Stimulated activated CD4-positive, alpha-beta T cell treated with anti-CD3 and anti-CD28 coated beads, Interleukin-15, amount 100 ng/mL, for 1 hour (primary cell): ENCODE measurements at places on chromosomes 13 and 19.

DNA sequence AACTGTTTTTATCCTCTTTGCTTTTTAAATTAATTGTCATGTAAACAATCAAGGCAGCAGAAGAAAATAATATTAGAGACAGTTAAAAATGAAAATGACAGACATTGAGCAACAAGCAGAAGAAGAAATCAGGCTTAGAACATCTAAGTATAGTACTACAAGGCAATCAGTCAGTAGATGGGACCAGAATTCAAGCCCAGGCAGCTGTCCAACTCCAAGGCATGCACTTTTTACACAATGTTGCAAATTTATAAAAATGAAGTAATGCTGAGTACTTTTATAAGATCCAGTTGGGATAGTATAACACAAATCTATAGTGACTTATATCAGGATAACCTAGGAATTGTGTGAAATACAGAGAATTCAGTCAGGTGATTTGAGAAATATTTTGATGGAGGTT is 2815.8 kb downstream of the PCDH9 start:
- DNase-seq: no peak

DNA sequence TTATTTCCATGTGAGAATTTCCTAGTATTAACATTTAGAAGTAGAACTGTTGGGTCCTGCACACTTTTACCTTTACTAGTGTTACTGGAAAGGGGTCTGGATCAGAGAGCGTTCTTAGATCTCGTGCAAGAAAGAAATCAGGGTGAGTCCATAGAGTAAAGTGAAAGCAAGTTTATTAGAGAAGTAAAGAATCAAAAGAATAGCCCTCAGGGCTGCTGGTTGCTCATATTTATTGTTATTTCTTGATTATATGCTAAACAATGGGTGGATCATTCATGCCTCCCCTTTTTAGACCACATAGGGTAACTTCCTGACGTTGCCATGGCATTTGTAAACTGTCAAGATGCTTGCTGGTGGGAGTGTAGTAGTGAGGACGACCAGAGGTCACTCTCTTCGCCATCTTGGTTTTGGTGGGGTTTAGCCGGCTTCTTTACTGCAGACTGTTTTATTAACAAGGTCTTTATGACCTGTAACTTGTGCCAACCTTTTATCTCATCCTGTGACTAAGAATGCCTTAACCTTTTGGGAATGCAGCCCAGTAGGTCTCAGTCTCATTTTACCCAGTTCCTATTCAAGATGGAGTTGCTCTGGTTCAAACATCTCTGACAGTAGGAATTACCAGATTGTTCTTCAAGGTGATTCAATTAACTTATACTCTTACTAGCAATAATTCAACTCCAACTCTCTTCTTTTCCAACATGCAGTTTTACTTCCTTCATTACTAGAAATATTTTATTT is 27.4 kb downstream of the NDFIP2 start:
- no peak for DNase-seq

- DNase-seq: no peak
Observed at GRCh38 chr13:27339299-27339698, 68.7 kb downstream of the RASL11A start.

DNA sequence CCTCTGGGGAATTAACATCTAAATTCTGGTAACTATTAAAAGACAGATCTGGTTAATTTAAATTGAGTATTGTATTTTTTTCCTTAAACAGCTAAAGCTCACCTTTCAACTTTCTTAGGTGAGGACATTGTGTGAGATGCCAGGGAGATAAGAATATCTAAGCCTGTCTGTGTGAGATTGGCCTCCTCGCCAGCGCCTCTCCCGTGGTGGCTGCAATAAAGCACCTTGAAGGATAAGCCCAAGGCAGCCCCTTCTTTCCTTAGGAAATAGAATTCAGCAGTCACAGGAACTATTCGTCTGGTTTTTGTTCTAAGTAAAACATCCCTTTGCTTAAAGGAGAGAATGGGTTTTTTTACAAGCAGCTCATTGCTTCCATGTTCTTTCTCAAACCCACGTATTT is 24.6 kb downstream of the NAXD start:
- no peak for DNase-seq

- DNase-seq: no peak
Observed at GRCh38 chr13:76223565-76223964, 587.4 kb downstream of the LMO7 start.

DNA sequence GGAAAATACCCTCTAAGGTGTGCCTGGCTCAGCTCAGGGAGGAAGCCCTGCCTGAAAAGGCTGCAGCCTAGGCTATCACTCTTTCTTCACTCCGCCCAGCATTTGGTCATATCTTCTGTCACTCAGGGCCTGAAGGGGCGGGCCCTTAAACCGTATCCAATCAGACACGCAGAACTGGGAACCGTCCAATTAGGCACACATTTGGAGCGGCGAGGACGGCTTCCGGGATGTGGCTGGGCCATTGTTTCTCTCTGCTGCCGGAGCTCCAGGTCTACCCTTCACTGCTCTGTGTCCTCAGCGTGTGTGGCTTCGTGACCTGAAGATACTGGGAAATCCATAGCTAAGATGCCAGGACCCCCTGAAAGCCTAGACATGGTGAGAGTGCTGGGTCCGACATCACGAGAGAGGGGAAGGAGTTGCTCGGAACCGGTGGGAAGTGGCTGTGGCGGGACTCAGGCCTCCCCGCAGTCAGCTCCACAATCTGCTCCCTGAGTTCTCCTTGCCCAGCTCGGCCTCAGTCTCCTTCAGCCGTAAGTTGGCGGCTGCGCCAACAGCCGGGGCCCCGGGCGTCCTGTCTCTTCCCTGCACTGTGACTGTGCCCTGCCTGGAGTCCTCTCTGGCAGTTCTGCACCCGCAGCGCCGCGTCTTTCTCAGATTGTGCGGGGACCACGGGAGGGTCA is at the start of gene ZNF493:
Gene ZNF493 (plus strand): TSS at position 241 of the 680 bp plus-strand sequence. CDS start 105 bp downstream, at position 346.
- DNase-seq: peak; percentile 75

- DNase-seq: no peak
Observed at GRCh38 chr19:44677019-44677811, 5.9 kb downstream of the CEACAM19 start.

DNA sequence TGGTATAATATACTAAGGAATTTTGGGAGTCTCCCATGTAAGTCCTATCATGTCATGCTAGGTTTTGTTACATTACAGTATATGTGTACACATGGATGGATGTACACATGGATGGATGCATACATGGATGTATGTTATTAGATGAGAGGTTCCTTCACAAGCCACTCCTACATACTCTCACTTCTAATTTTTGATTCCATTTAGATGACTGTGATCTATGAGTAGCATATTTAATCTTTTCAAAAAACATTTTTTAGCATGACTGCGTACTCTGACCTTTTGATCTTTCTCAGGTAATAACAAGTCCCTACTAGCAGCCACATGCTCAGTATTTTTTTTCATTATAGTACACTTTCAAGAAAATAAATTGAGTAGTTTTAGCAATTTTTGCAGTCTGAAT is 441.8 kb downstream of the SLITRK1 start:
- DNase-seq: no peak

DNA sequence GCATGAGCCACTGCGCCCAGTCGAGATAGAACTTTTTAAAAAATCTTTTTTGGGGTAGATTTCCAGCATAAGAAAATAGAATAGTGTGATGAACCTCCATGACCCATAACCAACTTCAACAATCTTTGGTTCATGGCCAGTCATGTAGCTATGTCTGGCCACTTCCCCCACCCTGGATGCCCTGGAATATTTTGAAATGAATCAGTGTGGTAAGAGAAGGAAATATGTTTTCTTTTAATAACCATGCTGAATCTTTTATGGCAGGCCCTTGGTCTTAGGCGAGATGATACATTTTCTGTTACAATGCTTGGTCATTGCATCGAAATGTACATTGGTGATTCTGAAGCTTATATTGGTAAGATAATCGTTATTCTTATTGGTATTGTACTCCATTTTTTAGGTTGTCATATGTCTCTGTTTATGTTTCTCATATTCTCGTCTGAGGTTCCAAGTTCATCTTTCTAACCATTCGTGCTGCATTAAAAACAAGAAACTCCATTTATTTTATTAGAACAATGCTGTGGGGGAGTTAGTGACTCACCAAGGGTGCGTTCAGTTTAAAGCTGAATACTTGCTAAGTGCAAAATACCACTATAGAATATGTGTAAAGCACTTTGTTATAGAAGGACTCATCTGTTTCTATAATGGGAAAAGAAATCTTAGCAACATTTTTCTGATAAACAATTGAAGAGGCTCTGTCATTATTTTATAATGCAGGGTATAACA is 16.4 kb upstream of the UPF3A start:
- DNase-seq: no peak

DNA sequence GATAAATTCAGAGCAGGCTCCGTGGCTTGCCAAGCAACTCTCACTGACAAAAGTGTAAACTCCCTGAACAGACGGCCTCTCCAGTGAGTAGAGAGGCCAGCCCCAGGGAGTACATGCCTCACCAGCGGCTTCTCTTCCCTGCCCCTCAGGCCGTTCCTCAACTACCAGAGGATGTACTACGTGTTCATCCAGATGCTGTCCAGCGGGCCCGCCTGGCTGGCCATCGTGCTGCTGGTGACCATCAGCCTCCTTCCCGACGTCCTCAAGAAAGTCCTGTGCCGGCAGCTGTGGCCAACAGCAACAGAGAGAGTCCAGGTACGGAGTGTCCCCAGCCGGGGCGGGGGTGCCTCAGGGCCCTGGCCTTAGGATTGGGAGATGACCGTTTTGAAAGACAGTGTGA is 93.4 kb upstream of the MCF2L start:
- no peak for DNase-seq

- no peak for DNase-seq
Observed at GRCh38 chr13:61531383-61532065, 115.9 kb upstream of the PCDH20 start.

DNA sequence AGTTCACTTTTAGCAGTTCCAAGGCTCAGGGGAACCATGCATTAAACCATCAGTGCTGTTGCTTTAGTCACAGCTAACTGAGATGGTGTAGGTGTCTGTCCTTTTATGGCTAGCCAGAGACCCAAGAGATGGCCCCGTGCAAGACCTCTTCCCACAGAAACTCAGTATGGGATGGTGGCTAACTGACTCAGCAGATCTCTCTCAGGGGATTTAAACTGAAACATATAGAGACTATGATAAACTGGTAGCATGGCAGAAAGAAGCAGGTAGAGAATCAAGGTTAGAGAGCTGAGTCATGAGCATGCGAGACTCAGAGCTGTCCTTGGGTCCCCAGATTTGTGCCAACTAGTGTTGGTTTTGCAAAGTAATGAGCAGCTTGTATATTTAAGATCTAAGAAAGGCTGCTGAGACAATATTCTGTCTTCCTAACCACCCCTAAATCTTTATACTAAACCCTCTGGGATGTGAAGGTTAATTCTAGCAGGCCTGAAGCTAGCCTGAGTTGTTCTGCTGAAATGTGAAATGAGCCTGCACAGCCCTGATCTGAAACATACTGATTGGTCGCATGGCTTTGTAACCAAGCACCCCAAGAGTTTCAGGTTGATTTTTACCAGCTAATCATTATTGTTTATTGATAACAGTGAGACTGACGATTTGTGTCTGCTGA is 6.5 kb upstream of the SCEL start:
- DNase-seq: no peak

DNA sequence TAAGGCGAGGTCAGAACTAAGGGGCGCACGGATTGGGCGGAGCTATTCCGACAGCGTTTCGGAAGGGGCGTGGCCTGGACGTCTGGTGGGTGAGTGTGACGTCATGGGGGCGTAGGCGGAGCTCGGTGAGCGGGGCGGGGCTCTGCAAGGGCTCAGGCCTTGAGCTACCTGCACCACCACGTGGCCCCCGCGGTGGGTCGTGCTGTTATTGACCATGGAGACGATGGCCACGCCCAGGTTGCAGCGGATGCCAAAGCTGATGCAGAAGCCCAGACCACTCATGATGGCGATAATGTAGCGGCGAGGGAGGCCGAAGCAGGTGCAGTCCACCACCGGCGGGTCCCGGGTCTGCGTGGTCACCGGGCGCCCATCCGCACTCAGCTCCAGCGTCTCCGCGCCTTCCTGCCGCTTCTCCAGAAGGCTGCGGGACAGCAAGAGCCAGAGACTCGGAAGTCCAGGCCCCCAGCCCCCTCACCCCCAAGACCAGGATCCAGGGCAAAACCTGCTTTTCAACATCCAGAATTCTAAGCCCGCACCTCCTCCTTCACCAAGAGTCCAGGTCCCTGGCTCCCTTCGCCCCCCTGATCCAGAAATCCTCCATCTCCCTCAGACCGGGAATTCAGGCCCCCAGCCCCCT is 4.8 kb downstream of the SLC17A7 start:
- DNase-seq: peak; percentile 35

DNA sequence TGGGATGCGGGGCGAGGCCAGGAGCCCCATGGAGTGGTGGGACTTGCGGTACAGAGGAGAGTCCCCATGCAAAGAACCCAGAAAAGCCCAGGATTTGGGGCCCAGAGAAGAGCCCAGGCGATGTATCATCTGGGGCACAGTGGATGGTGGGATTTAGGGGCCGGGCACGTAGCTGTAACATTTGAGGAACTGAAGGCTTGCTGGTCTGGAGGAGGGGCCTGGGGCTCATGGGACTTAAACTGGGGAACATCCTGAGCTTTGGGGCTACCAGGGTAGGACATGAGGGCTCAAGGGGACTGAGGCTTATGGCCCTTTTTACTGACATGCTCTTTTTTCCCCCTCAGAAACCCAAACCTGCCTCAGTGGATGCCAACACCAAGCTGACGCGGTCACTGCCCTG is 13.5 kb downstream of the MED25 start:
- DNase-seq: no peak

- no peak for DNase-seq
Observed at GRCh38 chr13:79311386-79311785, 94.7 kb downstream of the RBM26 start.

- DNase-seq: no peak
Observed at GRCh38 chr13:24162604-24163003, 2.1 kb downstream of the SPATA13 start.

GRCh38 chr13:33636955-33637670 is 180.8 kb upstream of the RFC3 start:
- no peak for DNase-seq

DNA sequence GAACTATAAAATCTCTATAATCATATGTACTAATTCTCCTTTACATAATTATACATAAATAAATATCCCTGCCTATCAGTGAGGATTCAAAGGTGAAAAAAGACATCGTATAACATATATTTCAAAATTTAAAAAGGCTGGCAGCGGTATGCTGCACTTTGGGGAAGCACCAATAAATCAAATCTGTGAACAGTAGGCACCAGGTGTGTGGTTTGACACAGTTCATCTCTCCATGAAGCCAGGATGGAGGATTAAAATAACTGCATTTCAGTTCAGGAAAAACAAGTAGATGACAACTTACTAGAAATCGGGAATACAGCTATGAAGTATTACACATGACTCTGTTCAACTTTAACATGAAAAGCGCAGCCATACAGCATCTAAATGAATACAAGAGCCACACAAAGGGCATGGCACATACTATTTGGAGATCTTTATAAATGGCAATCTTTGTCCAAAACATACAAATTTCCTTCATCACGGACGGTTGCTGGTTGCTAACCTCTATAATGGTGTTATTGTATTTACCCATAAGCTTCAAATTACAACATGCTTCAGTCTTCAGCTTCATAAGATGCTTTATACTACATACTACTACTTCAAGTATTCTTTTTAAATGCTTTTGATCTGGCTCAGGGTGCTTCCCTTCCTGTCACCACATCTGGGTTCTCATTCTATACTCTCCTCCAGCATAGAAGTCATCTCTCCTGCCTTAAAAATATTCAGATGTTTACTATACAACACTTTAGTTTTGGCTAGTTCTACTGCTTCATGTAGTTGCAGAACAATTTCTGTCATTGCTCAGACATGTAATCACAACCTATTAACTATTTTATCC is 128.7 kb downstream of the KLF12 start:
- DNase-seq: no peak
